ENCODE measurements at places on chromosomes 4 and X.

DNA sequence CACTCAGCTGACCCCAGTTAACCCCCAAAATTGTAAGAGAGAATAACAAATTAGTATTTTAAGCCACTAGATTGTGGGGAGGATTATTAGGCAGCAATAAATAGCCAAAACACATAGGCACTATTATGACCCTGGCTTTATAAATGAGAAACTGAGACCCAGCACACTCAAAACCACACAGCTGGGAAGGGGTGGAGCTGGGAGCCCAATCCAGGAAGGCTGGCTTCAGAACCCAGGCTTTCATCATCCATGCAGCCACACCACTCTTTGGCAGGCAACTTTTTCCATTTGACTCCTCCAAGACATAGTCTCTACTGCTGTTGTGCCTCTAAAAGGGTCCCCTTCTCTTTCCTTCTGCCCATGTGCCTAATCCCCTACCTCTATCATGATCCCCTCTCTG lies 253.8 kb downstream of the DHX15 start:
- DNase-seq, result no peak

DNA sequence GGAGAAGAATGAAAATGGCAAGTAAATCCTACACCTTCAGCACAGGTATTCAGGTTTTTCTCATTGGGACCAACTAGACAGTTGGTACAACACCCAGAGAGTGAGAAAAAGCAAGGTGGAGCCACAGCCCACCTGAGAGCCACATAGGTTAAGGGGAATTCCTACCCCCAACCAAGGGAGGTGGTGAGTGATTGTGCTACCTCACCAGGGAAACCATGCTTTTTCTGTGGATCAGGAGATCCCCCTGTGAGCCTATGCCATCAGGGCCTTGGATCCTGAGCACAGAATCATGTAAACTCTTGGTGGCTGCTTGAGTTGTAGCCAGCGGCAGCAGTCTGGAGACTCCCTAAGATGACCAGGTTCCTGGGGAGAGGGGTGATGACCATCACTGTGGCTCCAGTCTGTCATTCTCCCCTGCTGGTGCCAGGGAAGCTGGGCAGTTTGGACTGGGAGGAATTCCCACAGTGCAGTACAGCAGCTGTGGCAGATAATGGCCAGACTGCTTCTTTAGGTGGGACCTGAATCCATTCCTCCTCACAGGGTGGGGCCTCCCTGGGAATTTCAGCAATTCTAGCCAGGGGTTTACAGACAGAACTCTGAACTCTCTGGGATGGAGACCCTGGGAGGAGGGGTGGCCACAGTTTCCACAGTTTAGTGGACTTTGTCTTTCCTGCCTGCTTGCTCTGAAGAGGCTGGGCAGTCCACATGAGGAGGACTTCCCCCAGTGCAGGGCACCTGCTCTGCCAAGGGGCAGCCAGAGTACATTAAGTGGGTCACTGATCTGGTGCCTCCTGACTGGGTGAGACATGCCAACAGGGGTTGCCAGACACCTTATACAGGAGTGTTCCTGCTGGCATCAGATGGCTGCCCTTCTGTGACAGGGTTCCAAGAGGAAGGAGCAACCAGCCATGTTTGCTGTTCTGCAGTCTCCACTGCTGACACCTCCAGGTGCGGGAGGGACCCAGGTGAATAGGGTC lies 43.2 kb downstream of the PARM1 start:
- no peak for DNase-seq

GRCh38 chr4:168859888-168860694 lies 150.0 kb downstream of the CBR4 start:
- no peak for DNase-seq

DNA sequence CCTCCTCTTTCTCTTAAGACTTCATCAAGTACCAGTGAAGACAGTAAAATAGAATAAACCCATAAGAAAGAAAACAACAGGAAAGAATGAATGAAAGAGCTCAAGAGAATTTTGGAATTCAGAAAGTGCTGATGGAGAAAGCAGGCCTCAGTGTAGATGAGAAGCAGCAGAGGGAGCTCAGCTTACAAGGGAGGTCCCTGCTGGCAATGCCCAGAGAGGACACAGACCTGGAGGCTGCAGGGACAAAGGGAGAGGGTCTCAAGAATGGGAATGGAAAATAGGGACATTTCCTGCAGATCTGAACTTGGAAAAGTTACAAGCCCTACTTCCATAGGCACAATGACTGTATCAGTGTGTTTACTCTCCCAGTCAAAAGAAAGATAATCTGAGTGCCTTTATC lies 64.5 kb upstream of the MAGEA10 start:
- no peak for DNase-seq

- no peak for DNase-seq
Observed at GRCh38 chr4:145830699-145831098, 107.9 kb downstream of the ZNF827 start.

DNA sequence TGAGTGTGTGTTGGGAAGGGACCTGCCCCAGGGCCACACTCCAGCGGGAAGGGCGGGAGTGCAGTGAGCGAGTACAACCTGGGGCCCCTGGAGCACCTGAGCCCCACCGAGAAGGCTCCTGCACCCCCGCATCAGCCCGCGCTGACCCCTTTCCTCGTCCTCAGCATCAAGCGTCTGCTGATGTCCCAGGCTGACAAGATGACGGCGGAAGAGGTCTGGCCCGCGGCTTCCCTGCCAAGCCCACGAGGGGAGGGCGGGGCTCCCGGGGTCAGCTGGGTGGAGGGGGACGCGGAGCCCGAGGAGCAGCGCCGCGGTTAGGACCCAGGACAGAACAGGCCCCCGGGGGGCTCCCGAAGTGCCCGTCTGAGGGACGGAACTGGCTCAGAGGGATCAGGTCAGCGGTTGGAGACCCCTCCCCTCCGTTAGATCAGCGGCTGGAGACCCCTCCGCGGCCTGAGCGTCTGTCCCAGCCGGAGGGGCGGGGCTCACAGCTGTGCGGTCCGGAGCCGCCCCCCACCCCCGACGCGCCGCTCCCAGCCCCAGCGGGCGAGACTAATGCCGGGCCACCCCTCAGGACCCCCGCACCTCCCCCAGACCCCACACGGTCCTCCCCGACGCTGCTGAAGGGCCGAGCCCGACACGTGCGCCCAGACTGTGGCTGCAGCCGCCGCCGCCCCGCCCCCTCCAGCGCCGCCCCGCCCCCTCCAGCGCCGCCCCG lies 6.7 kb downstream of the MYL5 start:
- peak; percentile 53 for DNase-seq

DNA sequence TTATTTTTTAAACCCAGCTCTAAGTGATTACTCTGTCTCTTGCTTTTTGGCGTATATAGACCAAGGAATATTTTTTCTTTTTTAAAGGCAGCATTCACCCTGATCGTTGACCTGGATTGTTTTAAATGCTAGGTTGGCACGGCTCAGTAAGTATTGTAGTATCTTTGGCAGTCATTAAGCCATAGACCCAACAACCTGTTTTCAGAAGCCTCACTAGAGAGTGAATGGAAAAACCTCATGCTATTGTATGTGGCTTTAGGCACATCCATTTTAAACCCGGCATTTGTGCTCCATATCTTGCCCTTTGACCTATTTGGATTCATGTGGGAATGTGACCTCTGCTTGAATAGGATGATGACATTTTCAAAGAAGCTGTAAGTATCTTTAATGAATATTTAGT lies 183.9 kb downstream of the SNCA start:
- DNase-seq, result no peak

DNA sequence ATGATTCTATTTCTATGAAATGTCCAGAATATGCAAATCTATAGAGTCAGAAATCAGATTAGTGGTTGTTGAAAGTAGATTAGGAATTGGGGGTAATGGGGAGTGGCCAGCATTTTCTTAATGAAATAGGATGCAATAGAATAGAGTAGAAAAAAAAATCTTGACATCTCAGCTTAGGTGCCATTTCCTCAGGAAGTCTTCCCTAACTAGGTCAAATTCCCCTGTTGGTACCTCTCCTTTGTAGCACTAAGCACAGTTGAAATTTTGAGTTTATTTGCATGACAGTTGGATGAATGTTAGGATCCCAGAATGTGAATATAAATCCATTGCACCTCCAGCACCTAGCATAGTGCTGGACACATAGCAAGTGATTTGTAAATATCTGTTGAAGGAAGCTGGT lies 30.0 kb upstream of the PDK3 start:
- no peak for DNase-seq

- DNase-seq, result no peak
Observed at GRCh38 chrX:110228453-110228852, 89.4 kb downstream of the AMMECR1 start.

- no peak for DNase-seq
Observed at GRCh38 chr4:24846716-24847115, 51.3 kb downstream of the SOD3 start.

DNA sequence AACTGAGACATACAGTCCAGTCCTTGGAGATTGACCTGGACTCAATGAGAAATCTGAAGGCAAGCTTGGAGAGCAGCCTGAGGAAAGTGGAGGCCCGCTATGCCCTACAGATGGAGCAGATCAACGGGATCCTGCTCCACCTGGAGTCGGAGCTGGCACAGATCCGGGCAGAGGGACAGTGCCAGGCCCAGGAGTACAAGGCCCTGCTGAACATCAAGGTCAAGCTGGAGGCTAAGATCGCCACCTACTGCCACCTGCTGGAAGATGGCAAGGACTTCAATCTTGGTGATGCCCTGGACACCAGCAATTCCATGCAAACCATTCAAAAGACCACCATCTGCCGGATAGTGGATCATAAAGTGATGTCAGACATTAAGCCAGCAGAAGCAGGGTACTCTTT lies 20.4 kb upstream of the FRMPD3 start:
- no peak for DNase-seq

GRCh38 chrX:110414273-110414672 lies 55.6 kb downstream of the RTL9 start:
- DNase-seq, result no peak

DNA sequence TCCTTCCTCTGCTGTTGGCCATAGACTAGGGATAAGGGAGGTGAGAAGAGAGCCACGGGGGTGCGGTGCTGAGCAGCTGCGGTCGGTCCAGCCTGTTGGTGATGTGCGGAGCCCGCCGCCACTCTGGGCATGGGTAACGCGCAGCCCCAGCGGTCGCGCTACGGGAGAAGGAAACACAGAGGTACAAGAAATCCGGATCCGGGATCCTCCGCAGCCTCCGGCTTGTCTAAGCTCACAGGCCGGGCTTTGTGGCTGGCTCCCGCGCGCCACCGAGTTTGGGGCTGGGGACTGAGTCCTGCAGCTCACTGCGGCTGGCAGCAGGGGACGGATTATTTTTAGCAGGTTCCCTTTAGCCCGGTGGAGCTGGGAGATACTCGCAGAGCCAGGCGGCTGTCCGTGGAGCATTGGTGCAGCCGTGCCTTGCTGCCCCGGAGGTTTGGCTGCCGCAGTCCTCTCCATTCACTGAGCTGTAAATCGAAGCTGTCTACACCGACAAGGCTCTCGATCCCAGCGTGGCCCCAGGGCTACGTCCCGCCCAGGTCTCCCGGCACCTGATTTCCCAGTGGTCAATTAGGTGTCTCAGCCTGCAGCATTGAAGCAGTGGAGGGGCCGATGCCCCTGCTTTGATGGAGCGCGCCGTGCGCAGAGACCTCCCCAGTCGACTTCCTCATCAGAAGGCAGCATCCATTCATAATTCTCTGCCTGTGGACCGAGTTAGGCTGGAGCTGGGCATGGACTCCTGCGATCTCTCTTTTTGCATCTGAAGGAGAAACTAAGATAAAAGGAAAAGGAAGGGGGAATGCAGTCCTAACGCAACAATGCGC lies 81.9 kb upstream of the SCML1 start:
- DNase-seq, result no peak

GRCh38 chrX:1860936-1861594 lies 246.2 kb downstream of the ASMT start:
- DNase-seq, result no peak

- no peak for DNase-seq
Observed at GRCh38 chr4:47612116-47613023, 127.3 kb downstream of the ATP10D start.

- DNase-seq, result no peak
Observed at GRCh38 chr4:101286663-101287062, 60.7 kb downstream of the PPP3CA start.

DNA sequence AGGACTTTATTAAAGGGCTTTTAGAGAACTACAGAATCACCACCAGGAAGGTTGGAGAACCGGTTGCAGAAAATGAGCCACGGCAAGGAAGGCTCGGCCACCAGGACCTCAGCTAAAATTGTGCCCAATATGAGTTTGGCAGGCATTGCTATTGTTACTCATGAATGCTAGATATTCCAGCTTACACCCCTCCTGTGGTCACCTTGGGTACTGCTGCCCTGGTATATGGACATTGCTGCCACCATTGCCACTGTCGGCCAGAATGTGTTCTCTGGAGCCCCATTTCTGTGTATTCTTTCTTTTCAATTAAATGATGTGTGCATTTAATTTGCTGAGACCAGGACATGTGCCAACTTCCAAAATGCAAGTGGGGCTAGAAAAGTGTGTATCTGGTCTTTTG lies 626.7 kb upstream of the BOD1L1 start:
- no peak for DNase-seq

DNA sequence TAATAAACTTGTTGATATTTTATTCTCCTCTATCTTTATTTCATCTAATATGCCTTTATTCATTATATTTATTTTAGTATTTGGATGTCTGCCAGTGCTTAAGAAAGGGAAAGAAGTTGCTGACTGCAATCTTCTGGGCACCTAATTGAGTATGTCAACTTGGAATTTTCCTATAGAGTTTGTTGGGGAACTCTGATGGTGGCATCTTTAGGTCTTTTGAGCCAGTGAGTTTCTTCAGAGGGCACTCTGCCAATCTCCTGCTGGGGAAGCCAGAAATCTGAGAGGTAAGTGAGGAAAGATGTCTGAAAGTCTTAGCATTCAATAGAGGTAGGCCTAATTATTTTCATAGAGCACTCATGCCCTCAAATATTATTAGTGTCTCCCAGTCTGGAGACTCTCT lies 475.0 kb downstream of the GABRG1 start:
- no peak for DNase-seq

DNA sequence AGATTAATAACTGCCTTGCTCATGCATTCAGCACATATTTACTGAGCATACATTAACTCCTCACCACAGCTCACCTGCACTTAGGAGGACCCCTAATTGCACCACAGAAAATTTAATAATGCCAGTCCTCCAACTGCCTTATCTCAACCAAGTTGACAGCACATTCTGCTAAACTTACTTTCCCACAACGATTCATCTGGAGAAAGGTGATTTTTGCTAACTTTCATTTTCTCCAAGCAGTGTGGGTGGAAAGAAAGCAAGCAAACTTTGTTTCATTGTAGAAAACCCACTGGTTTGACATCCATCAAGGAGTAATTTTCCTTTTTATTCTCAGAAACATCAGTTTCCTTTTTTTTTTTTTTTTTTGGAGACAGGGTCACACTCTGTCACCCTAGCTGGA lies 49.1 kb downstream of the RASGEF1B start:
- DNase-seq, result no peak
